SK-MEL-5 (cell line): ENCODE measurements at places on chromosomes 5 and 9. TPM values are rescaled to one million over a fixed set of nuclear protein-coding genes. Genes with fewer than 3 reads are reported as not detected.

The LCN6 gene
- not detected in 2 replicates for total RNA-seq

The SLCO6A1 gene
- total RNA-seq = not detected in 2 replicates

The NUTM2F gene
- not detected in 2 replicates for total RNA-seq

The TMED7 gene
- 101 and 105 TPM in 2 replicates for total RNA-seq

The ARAP3 gene
- 0.48 and 1.0 TPM in 2 replicates for total RNA-seq

The DMGDH gene
- total RNA-seq = not detected in 2 replicates

The DNM1 gene
- 0.48 and 0.61 TPM in 2 replicates for total RNA-seq

The C9orf50 gene
- total RNA-seq = not detected in 2 replicates

The LRRTM2 gene
- 1.5 and 2.1 TPM in 2 replicates for total RNA-seq

The IRX1 gene
- 0.75 and 1.2 TPM in 2 replicates for total RNA-seq

The GNA14 gene
- 0.05 and 0.13 TPM in 2 replicates for total RNA-seq

The WNT8A gene
- total RNA-seq = not detected in 2 replicates

The HTR4 gene
- not detected in 2 replicates for total RNA-seq

The C9 gene
- total RNA-seq = 0.03 and 0.05 TPM in 2 replicates
